ENCODE measurements at places on chromosomes 6 and 20.
A peak's percentile ranks its signal among the peaks of the same experiment; 100 is the strongest.

DNA sequence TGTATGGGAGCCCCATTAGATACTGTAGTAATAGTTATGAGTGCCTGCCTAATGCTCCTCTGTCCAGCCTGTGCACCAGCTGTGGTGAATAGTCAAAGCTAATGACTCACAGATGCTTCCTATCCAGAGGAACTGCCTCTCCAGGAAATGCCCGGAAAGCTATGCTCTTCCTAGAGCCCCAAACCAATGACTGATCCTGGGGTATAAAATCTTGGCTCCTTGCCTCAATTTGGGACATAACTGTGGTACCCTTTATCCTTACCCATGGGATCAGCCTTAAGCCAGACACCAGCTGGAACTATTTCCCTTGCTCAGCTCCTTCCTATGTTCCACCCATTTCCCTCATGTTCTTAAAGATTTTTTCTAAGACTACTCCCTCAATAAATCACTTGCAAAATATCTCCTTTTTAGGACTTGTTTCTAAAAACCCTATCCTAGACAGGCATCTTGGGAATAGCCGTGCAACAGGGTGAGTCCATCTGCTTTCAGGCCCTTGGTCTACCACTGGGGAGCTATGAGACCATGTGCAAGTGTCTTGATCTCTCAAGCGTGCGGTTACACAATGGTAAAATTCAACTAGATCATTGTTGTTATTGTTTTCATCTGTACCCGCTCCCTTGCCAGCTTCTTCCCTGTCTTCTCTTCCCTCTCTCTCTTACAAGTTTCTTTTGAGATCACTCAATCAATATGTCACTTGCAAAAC lies 283.7 kb downstream of the BTBD3 start:
- DNase-seq: no peak

DNA sequence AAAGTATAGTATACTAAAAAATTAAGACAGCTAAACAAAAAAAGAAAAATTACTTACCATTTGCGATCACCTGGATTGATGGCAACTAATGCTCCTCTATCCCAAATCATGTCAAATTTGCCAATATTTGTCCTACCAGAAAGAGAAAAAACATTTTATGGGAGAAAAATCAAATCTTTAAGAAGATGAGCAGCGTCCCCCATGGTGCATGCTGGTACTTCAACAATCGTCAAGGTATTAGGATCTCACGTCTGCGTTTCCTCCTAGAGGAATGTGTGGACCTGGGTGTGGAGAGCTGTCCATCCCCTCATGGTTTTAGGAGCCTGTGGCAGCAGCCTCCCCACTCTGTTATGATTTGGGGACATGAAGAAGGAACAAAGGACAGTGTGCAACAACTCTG lies 16.0 kb downstream of the TPMT start:
- DNase-seq: no peak

GRCh38 chr6:170222498-170223471 lies 68.1 kb downstream of the DLL1 start:
- no peak for DNase-seq

DNA sequence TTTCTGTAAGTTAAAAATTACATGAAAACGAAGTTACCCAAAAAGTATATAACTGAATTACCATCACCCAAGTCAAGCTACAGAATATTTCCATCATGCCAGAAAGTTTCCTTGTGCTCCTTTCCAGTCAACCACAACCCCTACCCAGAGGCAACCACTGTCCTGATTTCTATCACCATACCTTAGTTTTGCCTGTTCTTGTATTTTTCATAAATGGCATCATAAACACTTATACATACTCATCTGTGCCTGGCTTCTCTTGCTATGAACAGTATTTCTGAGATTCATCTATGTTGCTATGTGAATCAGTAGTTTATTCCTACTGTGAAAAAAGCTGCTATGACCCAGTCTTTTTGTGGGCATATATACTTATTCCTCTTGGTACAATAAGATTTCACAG lies 7.4 kb downstream of the FKBP5 start:
- DNase-seq: peak; percentile 38

GRCh38 chr6:29502181-29502580 lies 14.4 kb upstream of the MAS1L start:
- no peak for DNase-seq

GRCh38 chr20:32522526-32522775 lies 62.7 kb downstream of the NOL4L start:
- no peak for DNase-seq

- no peak for DNase-seq
Observed at GRCh38 chr6:1624851-1625781, 15.4 kb downstream of the FOXC1 start.

DNA sequence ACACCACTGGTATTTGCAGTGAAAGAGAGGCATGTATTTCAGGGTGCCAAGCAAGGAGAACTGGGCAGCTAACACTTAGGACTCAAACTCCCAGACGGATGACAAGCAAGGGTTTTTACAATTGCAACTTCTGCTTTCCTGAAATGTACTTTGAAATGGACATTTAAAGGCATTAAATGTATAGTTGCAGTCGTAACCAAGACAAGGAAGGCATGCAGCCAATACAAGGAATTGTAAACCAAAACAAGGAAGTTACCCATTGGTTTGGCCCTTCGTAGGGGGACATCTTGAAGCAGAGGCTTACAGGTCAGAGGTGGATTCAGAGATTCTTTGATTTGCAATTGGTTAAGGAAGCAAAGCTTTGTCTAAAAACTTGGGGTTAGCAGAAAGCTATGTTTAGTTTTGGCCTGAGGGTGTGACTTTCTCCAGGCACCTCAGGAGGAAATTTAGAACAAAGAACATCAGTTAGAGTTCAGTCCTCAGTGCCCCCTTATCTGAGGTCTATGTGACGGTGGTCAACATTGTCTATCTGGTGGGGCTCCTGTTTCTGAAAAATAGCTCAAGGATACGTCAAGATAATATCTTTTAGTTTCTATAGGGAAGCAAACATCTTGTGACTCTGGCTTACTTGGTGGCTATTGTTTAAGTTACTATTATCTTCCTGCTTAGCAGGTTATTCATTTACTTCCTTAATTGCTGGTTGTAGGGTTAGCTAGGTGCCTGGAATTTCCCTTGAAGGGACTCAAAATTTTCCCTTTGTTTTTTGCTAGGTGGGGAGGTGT lies 266.0 kb downstream of the CD83 start:
- no peak for DNase-seq

DNA sequence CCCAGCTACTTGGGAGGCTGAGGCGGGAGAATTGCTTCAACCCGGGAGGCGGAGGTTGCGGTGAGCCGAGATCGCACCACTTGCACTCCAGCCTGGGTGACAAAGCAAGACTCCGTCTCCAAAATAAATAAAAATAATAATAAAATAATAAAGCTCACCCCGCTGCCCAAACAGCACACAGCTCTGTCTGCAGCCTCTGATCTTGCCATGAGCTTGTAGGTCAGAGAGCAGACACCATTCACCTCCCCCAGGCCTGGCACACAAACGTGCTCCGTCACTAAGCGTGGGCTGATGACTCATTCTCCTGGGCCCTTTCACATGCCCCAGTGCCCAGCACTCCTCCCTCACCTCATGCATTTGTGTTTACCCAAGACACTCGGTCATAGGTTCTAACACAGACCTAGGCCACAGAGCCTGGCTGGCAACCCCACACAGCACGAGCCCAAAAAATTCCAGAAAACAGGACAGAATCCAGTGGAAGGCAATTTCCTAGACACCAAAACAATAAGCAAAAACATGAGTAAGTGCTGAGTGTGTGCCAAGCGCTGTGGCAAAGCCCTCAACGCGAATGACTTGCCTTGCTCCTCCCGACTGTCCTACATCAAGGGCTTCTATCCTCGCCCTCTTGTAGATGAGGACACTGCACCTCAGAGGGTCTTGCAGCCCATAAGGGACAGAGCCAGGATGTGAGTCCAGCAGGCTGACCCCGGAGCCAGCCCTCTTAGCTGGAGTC lies 18.0 kb downstream of the ATP9A start:
- DNase-seq: peak; percentile 59

- no peak for DNase-seq
Observed at GRCh38 chr6:117536317-117536716, 53.8 kb downstream of the DCBLD1 start.

DNA sequence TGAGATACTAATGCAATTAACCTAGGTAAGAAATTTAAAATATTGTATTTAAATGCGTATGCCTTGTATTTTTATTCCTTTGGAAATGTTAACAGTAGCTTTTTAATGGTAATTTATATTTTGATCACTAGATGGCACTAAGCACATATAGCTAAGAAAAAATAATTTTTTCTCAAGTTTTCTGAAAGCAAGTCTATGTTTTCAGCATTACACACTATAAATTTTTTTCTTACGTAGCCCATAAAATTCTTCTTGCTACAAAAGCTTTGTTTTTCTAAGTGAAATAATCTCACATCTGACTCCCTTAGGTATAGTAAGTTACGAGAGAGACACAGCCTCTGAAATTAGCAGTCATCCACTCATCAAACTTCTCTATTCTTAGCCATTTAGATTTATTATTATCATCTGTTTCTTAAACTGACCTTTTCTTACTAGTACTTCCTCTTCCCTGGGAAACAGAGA lies 35.7 kb downstream of the TSPYL4 start:
- DNase-seq: no peak

GRCh38 chr20:38692436-38693411 lies 31.6 kb upstream of the SLC32A1 start:
- DNase-seq: peak; percentile 40

DNA sequence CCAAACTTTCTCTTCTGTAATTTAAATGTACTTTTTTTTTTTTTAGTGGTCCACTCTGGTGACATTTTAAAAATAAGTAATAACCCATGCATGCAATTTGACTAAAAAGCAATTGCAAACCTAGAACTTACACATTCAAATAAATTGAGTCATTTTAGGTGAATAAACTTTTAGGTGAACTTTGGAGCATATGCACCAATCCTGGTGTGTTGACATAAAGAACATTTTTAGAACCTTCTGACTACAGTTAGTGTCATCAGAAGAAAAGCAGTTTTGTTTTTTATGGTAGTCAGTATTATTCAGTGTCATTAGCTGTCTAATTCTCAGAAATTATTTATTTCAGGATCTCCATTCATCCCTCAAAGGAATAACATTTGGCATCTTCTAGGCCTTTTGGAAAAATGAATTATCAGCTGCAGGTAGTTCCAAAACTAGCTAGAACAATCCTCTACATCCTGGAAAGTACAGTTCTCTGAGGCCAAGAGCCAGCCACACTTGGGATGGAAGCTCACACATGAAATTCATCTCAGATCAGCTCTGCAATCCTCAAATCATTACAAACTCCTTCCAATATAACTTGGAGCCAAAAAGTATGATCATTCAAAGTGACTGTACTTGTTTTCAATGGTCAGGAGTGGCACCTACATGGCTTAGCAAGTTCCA lies 38.5 kb upstream of the SIM1 start:
- DNase-seq: no peak

DNA sequence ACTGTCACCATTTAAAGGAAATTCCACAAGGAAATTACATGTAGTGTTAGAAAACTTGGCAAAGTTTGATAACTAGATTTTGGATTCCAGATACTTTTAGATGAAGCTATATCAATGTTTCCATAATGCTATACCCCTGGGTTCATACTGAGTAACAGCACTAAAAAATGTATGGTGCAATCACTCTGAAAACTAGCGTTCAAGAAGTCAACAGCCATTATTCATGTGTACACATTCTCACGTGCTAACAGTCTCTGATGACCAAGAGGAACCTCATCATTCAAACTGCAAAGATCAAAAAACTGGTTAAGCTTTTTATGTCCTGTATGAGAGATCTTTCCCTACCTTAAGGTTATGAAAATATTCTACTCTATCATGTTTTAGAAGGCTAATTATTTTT lies 197.6 kb downstream of the GMDS start:
- DNase-seq: no peak

DNA sequence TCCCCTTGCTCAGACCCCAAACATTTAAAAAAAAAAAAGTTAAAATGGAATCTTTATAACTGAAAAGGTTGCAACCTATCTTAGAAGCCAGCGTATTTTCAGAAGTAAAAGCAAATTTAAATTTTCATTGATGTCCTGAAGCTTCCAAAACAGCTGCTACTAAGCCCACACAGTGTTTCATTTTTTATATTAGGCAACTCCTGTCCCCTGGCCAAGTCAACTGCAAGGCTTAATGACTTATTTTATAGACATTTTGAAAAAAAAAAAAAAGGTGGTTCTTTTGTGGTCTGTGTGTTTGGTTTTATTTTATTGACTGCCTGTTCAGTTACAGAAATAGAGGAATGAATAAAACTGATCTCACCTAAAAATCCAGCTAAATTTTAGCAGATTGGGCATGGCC lies 13.0 kb downstream of the CFAP61 start:
- no peak for DNase-seq

- DNase-seq: no peak
Observed at GRCh38 chr6:322940-323729, 30.8 kb downstream of the DUSP22 start.

DNA sequence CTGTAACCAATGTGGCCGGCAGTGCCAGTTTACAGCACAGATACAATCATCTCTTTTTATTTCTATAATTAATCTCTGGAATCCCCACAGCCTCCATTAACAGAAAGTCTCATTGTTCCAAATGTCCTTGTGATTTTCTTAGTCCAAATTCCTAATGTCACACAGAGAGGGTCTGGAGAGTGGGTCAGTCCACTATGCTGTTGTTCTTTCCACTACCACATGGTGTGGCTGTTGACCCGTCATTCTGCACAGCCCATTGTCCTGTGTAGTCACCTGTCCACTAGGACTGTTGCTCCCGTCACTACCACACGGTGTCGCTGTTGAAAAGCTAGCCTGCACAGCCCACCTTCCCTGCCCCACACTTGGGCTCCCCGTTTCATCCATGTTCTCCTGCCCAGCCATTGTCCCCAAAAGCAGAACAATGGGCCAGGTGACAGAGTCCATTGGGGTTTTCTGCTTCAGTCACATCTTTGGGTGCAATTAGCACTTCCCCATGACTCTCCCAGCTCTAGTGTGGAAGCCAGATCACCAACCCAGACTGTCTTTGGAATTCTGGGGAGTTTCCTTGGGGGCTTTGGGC lies 8.6 kb upstream of the LBP start:
- no peak for DNase-seq

DNA sequence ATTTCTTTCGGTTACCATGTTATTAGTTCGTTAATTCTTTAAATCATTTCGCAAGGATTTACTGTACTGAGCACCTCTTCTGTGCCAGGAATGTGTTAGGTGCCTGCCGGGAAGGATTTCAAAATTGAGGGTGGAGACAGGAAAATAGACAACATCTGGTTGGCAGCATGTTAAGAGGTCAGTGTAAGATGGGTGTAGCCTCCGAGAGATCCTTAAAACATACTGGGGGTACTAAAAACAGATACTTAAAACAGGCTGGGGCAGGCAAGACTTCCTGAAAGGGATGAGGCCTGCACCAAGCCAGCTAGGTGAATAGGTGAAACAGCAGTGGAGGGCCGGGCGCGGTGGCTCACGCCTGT lies 178.0 kb upstream of the SGK1 start:
- no peak for DNase-seq

DNA sequence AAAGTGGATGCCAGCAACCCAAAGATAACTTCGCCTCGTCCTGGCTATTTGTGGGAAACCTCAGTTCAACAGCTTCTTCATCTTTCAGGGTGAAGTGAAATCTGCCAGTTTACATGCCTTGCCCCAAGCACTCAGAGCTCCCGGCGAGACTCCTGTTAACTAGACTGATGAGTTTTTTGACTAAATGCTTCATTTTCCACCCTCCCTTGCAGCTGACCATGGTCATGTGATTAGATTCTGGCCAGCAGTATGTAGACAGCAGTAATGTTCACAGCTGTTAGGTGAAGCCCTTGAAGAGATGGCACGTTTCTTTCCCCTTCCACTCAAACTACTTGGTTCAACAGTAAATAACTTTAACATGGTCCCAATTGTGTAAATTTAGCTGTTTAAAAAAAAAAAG lies 718.8 kb upstream of the FLRT3 start:
- DNase-seq: no peak

- no peak for DNase-seq
Observed at GRCh38 chr6:41021832-41022231, 17.2 kb downstream of the UNC5CL start.

- no peak for DNase-seq
Observed at GRCh38 chr20:10481676-10482075, 46.6 kb downstream of the SLX4IP start.

Data from activated naive CD4-positive, alpha-beta T cell treated with Interleukin-2 at 50 U/mL for 16 hours (primary cell).